ENCODE measurements at places on chromosomes 4 and X.

DNA sequence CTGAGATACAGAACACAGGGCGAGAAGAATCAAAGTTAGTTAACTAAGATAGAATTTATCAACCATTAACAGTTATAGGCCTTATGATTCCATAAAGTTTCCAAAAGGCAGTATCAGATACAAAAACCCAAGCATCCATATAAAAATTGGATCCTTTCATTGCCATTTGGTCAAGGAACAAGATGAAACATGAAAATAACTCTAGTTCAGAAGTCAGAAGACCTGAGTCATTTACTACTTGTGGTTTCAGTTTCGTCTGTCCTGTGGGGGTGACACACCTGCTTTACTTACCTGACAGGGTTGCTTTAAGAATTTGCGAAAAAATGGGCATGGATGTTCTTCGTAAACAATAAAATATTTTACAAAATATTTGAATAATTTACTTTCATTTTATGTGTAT lies 130.8 kb downstream of the ANAPC10 start:
- no peak for DNase-seq

DNA sequence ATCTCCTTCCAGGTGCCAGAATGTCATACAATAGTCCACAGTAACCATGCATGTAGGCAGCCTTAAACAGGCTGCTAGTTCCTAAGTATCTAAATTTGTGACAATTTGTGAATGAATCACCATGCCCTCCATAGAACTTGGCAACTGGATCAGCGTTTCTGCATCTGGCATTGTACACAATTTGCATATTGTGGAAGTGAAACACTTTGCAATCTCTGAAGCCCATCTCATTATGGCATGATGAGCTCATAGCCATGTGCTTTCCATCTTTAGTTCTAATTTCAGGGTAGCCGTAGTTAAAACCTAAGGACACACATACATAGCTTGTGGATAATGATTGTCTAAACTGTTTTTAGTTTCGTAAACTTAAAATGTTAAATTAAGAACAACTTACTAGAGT lies 573.6 kb downstream of the PPP4R3C start:
- DNase-seq, result no peak

DNA sequence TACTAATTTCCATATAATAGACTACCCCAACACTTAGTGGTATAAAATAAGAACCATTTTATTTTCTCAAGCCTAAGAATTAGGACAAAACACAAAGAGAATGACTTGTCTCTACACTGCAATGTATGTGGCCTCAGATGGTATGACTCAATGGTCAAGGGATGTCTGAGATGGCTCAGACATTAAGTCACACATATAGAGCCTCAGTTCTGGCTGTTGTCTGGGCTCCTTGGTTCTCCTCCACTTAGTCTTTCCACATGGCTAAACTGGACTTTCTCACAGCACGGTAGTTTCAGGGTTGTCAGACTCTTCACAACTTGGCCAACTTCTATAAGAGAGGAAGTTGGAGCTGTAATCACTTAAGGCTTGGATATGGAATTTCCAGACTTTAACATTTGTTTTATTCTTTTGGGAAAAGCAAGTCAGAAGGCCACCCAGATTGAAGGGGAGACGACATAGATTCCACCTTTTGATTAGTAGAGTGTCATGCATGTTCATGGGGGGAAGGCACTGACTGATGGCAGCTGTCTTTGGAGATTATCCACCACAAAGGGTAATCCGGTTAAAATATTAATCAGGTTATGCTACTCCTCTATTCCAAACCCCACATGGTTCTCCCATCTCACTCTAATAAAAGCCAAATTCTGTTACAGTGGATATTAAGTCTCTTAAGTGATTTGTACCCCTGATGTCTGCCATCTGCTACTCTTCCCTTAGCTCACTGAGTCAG lies 9.4 kb downstream of the IL15 start:
- DNase-seq, result no peak

DNA sequence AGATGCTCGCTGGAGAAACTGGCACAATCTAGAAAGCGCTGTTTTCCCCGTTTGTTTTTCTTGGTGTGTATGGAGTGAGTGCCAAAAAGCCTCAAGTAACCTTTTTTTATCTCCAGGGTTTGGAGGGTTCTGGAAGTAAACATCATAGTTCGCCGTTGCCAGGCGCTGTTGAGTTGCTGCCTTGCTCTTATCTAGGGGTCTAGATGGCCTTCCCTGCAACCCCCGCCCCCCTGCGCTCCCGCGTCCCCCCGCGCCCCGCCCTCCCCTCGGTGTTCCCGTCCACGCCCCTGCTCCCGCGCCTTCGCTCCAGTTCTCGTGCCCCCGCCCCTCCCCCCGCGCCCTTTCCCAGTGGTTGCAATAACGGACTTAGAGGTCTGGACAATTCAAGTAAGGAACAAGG lies 555 bp upstream of the GCNA start:
- DNase-seq, result no peak

- no peak for DNase-seq
Observed at GRCh38 chr4:25090516-25090915, 59.8 kb upstream of the LGI2 start.

DNA sequence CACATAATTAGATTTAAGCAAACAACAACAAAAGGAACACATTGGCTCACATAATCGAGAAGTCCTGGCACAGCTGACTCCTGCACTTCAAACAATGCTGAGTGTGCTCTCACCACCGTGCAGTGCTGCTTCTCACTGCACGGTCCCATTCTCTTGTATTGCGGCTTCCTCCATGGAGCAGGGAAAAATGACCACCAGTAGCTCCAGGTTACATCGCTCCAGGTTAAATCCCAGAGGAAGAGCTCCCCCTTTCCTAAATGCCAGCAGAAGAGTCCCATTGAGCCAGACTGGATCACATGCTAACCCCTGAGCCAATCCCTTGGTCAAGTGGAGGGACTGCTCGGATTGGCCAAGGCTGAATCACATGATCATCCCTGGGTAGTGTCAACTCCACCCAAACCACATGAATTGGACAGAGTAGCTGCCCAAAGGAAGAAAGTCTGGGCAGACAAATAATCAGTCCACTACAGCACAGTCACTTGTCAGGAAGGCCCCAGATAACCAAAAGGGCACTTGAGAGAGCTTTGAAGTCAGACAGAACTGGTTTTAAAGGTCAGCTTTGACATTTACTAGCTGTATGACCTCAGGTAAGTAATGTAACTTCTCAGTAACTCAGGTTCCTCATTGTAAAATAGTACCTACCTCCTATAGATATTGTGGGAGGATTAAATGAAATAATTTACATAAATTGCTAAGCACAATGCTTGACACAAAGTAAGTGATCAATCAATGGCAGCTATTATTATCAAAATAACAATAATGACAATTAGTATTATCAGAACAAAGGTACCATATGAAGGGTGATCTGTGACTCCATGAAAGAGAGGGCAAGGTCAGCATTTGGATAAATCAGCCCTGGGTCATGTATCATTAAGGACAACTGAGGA lies 14.3 kb downstream of the TEC start:
- DNase-seq, result no peak
